GM20000 (cell line): ENCODE measurements at places on chromosomes 4 and X.

DNA sequence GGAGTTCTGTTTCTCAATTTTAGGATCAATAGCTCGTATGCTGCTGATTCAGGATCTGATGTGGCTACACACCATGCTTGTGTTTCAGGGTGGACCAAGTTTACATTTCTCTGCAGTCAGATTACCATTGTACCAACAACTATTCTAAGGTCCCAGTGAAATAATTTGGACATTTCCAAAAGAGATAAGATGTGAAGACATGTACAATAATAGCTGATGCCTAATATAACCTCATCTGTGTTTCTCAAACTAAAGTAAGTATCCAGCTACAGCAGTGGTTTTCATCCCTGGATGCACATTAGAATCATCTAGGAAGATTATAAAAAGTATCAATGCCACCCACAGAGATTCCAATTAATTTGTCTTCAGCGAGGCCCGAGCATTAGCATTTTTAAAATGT is 209.7 kb downstream of the ANTXR2 start:
- no peak for DNase-seq

DNA sequence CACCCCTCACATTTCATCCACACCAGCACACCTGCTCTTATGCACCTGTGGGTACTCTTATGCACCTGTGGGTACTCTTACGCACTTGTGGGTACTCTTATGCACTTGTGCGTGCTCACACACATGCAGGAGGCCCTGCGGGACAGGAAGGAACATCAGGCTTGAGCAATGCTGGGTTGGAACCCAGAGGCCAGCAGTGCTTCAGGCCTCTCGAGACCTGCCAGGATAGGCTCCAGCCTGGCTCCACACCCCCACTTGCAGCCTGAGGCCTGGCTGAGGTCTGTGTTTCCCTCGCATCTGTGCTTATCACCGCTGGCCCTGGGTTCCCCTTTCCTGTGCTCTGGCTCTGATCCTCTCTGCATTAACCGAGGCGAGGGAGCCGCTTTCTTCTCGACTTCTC is 34.7 kb downstream of the SORCS2 start:
- DNase-seq: no peak

DNA sequence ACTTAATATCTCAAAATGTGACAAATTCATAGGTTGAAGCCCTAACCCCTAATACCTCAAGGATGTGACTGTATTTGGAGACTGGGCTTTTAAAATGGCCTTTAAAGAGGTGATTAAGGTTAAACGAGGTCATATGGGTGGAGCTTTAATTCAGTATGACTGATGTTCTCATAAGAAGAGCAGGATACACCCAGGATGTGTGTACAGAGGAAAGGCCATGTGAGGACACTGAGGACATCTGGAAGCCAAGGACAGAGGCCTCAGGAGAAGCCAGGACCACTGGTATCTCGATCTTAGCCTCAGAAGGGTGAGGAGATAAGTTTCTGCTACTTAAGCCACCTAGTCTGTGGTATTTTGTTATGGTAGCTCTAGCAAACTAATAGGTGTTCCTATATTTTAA is 49.0 kb upstream of the SHISA3 start:
- DNase-seq: no peak

DNA sequence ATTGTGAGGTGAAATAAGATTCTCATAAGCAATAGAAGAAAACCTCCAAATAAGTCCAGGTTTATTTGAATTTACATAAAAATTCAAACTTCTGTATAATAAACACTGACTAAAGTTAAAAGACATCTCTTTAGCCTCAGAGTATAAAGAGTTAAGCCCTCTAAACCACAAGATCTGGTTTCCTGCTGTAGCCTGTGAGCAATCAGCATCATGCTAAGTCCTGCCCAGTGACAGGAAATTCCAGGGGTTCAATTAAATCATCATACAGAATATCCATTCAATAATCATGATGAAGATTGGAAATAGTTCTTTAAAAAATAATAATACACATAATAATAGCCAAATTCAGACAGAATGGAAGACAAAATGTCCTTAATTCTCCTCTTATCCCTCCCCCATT is 139.2 kb upstream of the DGKK start:
- DNase-seq: no peak
